Activated CD4-positive, alpha-beta memory T cell treated with anti-CD3 and anti-CD28 coated beads, Interleukin-2, amount 10 ng/mL, durations not matched to agents 7 days and 5 days (primary cell): ENCODE measurements at places on chromosomes 5 and 9.

DNA sequence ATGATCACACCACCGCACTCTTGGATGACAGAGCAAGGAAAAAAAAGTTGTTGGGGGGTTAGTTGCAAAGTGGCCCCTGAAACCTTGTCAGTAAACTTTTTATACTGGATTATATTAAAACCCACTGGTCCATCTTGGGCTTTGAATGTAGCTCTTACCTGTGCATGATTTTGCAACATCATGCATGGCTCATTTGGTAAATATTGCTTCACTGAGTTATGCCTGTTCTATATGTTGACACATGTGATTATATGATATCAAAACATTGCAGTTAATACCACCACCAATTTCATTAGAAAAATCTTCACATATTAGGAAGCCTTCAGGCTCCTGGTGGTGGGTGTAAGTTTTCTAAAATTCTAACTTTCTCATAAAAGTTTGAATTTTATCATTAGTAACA, 41.9 kb downstream of the DYNC2I2 start:
- no peak for DNase-seq

GRCh38 chr9:3675946-3676345, 150.1 kb upstream of the RFX3 start:
- DNase-seq, result no peak

GRCh38 chr5:143456952-143457547, 53.6 kb upstream of the NR3C1 start:
- DNase-seq, result no peak

- no peak for DNase-seq
Measured at GRCh38 chr5:146032911-146033310, 72.5 kb downstream of the PLAC8L1 start.

DNA sequence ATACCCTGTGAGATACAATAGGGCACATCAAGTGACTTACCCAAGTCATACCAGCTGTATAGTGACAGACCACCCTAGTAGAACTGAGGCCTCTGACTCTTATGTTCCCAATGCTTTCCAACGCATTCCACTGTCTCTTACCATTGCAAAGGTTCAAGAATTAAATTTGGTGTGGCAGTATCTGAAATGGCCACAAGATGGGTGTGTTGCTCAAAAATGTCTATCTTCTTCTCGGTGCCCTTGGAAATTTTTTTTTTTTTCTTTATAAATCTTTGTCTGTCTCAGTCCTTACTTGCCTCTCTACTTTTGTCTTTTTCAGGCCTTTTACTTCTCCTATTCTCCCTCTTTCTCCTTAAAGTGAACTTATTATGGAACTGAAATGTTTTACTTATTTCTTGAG, 48.4 kb downstream of the GPR21 start:
- DNase-seq, result no peak

DNA sequence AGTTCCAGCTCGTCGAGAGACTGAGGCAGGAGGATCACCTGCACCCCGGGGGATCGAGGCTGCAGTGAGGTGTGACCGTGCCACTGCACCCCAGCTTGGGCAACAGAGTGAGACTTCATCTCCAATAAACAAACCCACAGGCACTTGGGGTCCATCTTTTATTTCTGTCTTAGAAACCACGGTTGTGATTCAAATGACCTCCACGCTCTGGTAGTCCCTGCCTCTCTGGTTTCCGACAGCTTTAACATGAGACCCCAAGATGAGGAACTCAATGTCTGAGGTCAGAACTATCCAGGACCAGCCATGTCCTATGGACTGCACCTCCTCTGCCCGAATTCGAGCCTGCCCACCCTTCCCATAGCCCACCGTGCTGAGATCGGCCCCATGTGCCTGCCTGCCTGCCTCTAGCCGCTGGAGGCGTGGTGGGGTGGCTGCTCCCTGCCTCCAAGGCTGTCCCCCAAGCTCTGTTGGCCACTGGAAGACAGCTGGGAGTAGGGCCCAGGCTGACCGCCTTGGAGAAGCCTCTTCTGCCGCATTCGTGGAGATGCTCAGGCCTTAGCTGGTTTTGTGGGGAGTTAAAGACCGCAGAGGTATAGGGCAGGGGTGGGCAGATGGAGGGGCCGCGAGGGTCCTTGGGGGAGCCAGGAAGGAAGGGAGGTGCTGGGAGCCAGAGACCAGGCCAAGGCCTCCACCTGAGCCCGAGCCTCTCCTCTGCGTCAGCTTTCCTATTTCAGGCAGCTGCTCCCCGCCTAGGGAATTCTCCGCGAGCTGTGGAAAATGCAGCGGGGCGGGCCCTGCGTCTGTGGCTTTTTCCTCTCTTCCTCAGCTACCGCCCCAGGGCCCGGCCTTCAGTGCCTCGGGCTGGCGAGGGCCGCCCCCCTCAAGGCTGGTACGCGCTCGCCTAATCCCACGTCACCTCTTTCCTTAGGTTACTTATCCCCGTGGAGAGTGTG, 6.9 kb upstream of the WDR5 start:
- DNase-seq, result no peak

DNA sequence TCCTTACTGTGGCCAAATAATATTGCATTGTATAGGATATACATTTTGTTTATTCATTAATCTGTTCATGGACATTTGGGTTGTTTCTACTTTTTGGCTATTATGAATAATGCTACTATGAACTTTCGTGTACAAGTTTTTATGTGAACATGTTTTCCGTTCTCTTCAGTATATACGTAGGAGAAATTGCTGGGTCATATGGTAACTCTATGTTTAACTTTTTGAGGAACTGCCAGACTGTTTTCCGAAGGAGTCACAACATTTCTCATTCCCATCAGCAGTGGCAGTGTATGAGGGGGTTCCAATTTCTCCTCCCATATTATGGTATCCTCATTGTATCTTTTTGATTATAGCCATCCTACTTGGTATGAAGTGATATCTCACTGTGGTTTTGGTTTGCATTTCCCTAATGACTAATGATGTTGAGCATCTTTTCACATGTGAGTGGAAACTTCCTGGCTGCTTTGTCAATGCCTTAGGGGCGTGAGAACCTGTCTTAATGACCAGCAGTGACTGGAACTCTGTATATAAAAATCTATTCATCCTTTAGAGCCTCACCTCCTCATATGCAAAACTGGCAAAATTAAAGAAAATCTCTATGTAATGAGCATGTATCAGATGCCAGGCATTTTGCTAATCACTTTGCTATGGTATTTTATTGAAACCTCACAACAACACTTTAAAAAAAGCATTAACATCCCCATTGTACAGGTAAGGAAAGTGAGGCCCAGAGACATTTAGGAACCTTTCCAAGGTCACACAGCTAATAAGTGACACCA, 47.8 kb upstream of the TGFBR1 start:
- DNase-seq, result peak; percentile 42

DNA sequence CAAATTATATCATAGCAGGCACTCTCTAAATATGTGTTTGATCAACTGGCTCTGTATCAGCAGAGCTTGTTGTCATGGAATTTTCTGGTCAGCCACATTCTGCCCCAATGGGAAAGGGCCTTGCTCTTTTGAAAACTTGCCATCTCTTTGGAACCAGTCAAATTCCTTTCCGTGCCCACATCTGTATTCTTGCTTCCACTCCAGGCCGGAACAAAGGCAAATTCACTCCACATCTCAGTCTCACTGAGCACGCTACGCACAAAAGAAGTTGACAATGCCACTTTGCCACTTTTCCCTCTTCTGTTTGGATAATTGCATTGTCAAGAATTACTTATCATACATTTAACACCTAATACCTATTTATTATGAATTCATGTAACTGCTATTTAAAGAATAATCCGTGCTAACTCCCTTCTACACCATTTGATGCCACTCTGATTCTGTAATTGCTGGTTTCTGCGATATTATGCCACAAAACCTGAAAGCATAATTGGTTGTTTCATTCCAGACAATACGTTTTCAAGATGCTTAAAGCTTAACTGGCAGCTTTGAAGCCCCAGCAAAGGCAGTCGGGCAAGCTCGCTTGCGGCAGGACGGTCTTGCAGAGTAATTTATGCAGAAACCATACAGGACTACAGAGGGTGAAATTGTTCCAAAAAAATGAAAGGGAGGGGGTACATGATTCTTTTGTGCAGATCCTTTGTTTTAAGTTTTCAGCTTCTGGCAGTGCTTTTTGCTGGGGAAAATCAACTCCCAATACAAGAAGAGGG, 277.7 kb downstream of the MSX2 start:
- no peak for DNase-seq

GRCh38 chr9:79581388-79581787, 9.6 kb downstream of the TLE4 start:
- DNase-seq, result no peak

GRCh38 chr5:56155992-56156584, 77.0 kb downstream of the ANKRD55 start:
- DNase-seq, result no peak

- DNase-seq, result no peak
Measured at GRCh38 chr5:159439002-159439401, 108.7 kb upstream of the IL12B start.

- DNase-seq, result no peak
Measured at GRCh38 chr5:167857321-167857720, 434.1 kb upstream of the WWC1 start.

DNA sequence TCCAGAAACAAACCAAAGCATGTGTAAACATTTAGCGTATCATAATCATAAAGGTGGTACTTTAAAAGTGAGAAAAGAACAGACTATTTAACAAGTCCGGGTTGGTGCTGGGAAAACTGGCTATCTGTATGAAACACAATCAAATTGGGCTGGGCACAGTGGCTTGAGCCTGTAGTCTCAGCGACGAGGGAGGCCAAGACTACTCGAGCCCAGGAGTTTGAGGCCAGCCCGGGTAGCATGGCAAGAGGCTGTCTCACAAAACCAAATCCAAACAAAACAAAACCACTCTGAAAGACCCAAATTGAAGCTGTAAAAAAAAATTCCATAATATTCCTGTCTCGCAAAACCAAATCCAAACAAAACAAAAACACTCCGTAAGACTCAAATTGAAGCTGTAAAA, 4.3 kb downstream of the MRNIP start:
- DNase-seq, result no peak

DNA sequence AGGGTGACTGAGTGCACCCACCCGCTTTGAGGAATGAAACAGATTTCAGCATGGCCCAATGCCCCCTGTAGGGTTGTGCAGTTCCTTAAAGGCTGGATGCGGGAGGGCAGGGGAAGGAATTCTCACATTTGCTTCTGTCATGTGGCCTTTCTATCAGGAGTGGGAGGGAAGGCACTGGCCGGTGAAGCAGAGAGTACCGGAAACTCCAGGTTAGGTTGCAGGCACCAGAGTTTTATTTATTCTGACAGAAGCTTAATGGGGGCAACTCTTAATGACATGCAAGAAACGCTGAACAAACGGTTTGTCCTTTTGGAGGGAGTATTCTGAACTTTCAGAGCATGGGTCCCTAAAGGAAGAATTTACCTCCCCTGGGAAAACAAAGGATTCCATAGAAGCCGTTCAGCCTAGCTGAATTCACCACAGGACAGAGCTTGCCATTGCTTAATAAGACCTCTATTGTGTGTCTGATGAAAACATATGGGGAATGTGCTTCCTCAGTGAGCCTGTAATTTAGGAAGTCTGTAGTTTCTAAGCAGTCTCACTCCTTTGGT, 44.1 kb upstream of the EQTN start:
- no peak for DNase-seq

DNA sequence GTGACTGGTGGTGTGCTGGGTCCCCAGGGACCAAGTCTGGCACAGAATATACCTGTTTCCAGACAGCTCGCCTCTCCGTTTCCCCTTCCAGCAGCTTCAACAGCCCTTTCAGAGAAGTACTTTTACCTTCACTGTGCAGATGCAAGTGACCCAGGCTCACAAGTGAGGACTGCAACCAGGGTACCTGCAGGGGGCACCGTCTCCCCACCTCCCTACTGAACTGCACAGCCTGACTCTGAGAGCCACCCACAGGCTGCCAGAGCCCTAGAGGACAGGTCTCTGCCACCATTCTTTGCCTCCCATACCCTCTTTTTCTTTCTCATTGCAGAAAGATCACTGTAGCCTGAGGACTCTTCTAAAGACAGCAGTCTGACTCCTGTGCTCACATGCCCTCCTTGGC, 15.4 kb downstream of the IL9 start:
- no peak for DNase-seq

DNA sequence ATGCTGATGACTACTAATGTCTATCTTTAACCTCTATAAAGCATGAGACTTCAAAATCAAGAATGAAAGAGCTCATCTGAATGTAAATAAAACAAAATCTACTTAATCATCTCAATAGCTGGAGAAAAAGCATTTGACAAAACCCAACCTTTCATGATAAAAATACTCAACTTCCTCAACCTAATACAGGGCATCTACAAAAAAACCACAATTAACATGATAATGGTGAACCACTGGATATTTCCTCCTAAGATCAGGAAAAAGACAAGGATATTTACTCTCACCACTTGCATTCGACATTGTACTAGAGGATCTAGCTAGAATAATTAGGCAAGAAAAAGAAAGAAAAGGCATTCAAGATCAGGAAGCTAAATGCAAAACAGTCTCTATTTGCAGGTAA, 49.3 kb downstream of the FAM169A start:
- no peak for DNase-seq

DNA sequence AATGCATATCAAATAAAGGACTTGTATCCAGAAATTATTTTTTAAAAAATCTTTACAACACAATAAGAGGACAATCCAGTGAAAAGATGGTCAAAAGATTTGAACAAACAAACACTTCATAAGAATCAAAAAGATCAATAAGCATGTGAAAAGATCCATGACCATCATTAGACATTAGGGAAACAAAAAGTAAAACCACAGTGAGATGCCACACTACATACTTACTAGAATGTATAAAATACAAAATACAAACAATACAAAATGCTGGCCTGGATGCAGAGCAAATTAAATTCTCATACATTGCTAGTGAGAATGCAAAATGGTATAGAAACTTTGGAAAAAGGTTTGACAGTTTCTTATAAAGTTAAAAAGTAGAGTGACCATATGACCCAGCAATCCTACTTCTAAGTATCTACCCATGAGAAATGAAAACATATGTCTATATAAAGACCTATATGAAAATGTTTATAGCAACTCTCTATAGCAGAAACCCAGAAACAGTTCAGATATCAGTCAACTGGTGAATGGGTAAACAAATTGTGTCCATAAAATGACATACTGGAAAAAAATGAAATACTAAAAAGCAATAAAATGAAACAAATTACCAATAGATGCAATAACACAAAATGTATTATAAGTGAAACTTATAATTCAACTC, 426.1 kb downstream of the RAB3C start:
- no peak for DNase-seq

GRCh38 chr5:149229298-149229937, 42.2 kb upstream of the AFAP1L1 start:
- DNase-seq, result no peak
